ENCODE measurements at places on chromosomes 5 and 9. TPM values are rescaled to one million over a fixed set of nuclear protein-coding genes. Genes with fewer than 3 reads are reported as not detected.

DNA sequence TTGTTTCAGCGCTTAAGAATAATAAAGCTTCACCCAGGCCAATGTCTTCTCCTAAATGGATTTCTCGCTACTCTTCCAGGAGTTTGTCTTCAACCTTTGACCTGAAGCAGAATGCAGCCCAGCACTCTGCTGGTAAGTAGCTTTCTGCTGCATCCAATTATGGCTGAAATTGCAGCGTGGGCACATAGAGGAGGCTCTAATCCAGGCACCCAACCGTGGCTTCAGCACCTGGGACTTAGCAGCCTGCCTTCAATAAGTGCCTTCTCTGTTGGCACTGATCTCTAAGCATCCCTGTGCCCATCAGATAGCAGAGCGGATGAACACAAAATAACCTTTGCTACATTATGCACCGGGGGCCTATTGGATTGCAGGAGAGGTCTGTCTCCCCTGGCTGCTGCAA lies 105.2 kb downstream of the TRIM32 start:
- DNase-seq: no peak

DNA sequence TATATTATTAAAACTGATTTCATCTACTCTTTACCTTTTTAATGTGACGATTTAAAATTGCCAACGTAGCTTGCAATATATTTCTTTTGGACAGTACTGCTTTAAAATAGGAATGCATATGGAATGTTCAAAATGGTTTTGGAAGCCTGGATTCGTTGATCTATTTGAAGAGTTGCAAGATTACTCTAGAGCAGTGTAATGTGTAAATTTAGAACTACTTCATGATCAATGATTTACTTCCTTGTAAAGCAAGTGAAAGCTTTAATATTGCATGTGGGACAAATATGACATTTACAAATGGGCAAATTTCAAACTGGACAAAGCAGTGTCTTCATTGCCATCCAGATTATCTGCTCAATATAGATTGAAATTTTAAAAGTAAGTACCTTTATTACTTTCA lies 38.3 kb downstream of the PARP8 start:
- no peak for DNase-seq

DNA sequence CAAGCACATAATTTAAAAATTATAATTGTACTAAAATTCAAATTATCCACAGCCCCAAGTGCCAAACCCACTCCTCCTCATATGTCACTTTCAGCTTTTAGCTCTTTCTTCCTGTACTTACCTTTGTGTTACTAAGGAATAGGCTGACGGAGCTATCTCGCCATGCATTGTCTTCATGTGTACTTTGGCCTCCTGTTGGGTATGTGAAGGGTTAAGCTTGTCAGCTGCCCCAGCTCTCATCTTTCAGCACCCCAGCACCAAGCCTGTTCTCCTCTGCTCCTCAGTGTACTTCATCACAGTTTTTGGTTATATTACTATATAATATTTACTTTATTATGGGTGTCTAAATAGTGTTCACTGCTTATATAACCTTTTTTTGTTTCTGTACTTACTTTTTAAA lies 46.2 kb downstream of the OSTF1 start:
- DNase-seq: no peak

DNA sequence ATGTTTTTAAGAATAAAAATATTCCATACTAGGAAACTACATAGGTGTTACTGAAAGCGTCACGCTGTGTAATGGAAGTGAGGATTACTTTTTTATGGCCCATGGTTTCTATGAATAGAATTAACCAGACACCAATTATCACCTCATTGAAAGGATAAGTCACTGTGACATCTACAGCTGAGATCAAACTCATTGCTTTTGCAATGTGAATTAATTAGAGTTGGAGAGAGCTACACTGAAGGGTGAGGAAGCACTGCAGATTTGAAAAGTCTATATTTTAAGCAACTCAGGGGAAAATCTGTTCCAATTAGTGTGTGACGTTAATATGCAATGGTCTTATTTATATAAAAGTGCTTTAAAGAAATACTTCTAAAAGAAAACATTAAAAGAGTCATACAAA lies 1300.1 kb upstream of the DMAC1 start:
- DNase-seq: no peak

GRCh38 chr9:19493876-19494275 lies 85.1 kb downstream of the ACER2 start:
- no peak for DNase-seq

- no peak for DNase-seq
These were observed 417.7 kb downstream of the TAF11L14 start for GRCh38 chr5:18051953-18052352.

DNA sequence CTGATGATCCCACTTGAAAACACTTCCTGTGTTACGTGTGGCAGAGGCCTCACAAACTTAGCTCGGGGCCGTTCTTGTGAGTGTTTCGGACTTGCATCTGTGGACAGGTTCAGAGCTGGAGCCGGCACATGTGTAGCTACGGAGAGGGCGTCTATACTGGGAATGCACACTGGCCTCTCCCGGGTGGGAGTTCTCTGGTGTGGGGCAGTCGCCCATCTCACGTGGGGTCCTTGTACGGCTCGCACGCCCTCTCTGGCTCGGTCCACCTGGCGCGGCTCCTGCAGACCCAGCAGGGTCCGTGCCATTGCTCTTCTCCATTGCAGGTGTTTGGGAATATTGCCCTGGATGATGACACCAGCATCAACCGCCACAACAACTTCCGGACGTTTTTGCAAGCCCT lies 197.9 kb downstream of the CACNA1B start:
- DNase-seq: no peak

DNA sequence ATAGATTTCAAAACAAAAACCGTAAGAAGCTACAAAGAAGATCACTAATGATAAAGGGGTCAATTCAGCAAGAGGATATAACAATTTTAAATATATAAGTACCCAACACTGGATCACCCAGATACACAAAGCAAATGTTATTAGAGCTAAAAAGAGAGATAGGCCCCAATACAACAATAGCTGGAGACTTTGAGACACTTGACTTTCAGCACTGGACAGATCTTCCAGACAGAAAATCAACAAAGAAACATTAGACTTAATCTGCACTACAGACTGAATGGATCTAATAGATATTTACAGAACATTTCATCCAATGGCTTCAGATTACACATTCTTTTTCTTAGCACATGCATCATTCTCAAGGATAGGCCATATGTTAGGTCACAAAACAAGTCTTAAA lies 46.3 kb upstream of the TAF1L start:
- DNase-seq: no peak

DNA sequence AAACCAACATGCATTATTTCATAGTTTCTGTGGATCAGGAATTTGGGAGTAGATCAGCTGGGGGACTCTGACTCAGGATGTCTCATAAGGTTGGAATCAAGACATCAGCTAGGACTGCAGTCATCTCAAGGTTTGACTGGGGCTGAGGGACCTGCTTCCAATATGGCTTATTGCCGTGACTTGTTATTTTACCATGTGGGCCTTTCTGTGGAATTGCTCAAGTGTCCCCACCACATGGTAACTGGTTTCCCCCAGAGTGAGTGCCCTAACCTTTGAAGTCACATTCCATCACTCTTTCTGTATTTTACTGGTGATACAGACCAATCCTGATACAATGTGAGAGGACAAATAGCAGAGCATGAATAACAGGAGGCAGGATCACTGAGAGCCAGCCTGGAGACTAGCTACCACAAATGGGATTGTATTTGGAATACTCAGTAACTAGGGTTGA lies 70.2 kb upstream of the ELL2 start:
- no peak for DNase-seq

DNA sequence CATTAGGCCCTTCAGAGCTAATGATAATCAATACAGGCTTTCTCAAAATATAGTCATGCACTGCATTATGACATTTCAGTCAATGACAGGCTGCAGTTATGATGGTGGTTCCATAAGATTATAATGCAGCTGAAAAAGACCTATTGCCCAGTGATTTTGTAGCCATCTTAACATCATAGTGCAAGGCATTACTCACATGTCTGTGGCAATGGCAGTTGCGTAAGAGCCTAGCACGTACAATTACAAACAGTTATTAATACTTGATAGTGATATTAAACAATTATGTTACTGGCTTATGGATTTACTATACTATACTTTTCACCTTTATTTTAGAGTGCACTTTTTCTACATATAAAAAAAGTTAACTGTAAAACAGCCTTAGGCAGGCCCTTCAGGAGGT lies 214.8 kb downstream of the ISL1 start:
- DNase-seq: no peak

DNA sequence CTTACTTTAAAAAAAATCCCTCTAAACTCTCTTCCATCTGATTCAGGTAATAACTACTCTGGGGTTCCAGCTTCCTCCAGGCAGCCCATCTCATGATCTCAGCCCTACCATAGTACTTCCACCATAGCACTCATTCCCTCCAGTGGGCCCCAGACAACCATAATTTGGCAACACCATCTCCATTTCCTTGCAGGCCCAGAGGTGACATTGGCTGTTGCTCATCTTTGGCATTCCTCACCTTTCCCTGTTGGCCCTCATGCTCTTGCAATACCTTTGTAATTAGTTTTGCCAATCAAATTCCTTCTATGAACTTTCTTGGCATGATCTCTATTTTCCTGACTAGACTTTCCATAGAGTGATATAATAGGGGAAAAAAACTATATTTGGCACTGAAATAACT lies 60.1 kb downstream of the TAF11L14 start:
- DNase-seq: no peak

GRCh38 chr9:77455312-77455927 lies 192.7 kb downstream of the GNA14 start:
- no peak for DNase-seq

GRCh38 chr9:137951107-137951506 lies 73.5 kb downstream of the CACNA1B start:
- no peak for DNase-seq

DNA sequence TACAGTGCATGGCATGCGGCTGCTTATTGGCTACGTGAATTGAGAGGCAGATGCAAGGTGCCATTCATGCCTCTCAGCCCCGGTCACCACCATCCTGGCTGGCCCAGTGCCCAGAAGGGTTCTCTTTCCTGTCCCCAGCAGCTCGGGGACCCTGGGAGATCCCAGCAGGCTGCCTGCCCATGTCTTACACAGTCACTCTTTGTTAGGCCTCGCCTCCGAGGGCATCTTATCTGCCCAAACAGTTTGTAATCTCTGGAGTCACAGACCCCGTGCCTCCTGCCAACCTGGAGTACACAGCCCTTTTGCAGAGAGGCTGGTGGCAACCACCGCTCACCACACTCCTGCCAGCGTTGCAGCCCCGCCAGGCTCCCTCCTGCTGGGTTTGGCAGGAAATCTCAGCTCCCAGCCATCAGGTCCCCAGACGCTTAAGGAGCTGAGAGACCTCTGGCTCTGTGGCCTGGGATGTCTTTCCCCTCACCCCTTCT lies 7.0 kb upstream of the AK1 start:
- peak; percentile 72 for DNase-seq

GRCh38 chr9:137114613-137115393 lies at the start of gene DPP7:
TSS of gene DPP7 (minus strand) at chr9:137114733. CDS start at chr9:137114713, 20 bp downstream.
- peak; percentile 89 for DNase-seq

GRCh38 chr9:78575771-78576170 lies 278.8 kb downstream of the PSAT1 start:
- DNase-seq: no peak

GRCh38 chr5:174736777-174737176 lies 12.4 kb downstream of the MSX2 start:
- no peak for DNase-seq

- peak; percentile 23 for DNase-seq
These were observed 171.2 kb downstream of the CWC27 start for GRCh38 chr5:64939772-64940510.

DNA sequence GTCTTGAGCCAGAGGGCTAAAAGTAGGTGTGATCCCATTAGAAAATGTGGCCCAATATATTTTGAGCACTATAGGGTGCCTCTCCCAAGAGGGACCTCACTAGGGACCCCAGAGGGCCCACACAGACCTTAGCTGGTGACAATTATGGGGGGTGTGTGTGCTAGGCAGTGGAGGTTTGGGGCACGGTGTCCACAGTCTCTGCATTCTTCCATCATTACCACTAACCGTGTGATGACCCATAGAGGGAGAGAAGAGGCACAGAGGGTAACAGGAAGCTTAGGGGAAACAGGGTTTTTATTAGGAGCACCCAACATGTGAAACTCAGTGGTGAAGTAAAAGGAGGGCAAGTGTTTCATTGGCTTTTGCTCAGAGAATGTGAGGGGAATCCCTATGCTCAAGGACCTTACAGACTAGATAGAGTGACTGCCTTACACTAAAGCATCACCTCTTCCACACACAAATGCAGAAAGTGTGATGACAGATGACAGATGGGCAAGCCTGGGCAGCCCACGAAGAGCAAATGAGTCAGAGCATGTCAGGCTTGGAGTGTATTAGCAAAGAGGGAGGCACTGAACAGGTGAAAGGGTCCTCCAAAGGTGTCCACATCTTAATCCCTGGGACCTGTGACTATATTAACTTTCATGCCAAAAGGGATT lies 2.5 kb upstream of the ACTL7A start:
- DNase-seq: no peak

DNA sequence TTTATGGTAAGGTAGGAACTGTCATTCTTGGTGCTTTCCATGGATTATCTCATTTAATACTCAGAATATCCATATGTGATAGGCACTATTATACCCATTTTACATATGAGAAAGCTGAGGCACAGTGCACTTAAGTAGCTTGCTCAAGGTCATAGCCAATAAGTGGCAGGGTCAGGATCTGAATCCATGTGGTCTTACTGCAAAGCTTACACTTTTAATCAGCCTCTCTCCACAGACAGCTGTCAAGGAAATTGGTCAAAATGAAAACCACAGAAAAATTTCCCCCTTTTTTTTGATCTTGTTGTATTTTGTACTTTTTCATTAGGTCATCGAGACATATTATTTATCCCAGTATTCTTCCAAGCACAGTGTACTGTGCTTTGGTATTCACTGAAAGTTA lies 78.5 kb downstream of the ERCC6L2 start:
- no peak for DNase-seq

DNA sequence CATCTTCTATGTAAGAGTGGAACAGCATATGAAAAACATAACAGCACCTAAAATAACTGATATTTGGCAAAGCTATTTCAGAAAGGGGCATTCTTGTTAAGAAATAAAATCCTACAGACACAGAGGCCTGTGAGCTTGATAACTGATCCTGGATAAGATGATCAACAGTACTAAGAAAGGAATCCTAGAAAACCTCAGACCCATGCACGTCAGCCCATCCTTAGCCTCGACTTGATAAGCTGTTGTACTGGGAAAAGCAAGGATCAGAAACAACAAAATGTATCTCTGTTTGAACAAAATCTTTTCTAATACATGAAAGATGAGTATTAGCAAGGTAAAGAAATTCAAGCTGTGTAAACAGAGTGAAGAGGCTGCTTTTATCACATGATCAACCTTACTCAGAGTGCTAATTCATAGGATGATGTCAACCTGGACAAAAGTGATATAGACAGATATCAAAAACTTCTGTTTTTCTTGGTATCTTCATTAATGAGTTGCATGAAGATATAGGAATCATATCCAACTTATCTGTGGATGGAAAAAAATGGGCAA lies 15.2 kb downstream of the LIFR start:
- no peak for DNase-seq

C1QTNF2 gene
- 1.3 TPM for total RNA-seq

PCDHB15 gene
- 2.6 TPM for total RNA-seq

SCGB3A2 gene
- total RNA-seq: not detected

DPH7 gene
- 21.8 TPM for total RNA-seq

WNK2 gene
- total RNA-seq: 250 TPM

AHRR gene
- total RNA-seq: 2.1 TPM

GFPT2 gene
- 15.3 TPM for total RNA-seq

HSPB3 gene
- total RNA-seq: 492 TPM

LHFPL2 gene
- total RNA-seq: 5.4 TPM

GNA14 gene
- total RNA-seq: 1.7 TPM

SH3TC2 gene
- total RNA-seq: 15.7 TPM

ECSCR gene
- total RNA-seq: 20.6 TPM

MEF2C gene
- 51.4 TPM for total RNA-seq

FAM163B gene
- not detected for total RNA-seq

GARIN3 gene
- not detected for total RNA-seq

FLT4 gene
- total RNA-seq: 8.0 TPM
